KBM-7 (cell line): ENCODE measurements at places on chromosomes 2 and 18.

- peak; percentile 57 for DNase-seq
Observed at GRCh38 chr2:27804146-27804545, 32.6 kb downstream of the MRPL33 start.

GRCh38 chr2:29047083-29047845 lies 27.1 kb downstream of the PCARE start:
- no peak for DNase-seq

DNA sequence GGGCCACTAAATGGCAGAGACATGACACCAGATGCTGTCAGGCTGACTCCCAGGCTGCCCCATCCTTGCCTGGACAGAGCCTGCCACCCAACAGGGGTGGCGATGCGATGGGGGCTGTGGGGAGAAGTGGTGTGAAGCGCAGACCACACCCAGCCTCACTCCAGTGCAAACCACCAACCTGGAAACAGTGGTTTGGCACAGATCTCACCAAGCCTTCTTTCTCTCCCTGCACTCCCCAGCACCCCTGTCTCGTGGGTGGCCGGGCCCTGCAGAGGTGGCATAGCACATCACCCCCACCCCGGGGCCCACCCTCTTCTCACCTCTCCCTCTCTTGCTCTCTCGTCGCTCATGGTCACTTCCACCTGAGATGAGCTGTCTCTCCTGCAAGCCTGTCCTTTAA lies 32.6 kb downstream of the CIB4 start:
- DNase-seq: no peak

DNA sequence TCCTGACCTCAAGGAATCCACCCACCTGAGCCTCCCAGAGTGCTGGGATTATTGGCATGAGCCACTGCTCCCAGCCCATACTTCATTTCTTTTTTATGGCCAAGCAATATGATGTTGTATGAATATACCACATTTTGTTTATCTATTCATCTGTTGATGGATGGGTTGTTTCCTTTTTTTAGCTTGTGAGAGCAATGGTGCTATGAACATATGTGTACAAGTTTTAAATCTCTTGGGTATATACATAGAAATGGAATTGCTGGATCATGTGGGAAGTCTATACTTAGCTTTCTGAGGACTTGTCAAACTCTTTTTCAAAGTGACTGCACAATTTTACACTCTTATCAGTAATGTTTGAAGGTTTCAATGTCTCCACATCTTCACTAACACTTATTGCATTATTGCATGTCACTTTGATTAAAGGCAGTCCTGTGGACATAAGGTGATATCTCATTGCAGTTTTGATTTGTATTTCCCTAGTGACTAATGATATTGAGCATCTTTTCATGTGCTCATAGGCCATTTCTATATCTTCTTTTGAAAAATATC lies 167.1 kb upstream of the SPHKAP start:
- DNase-seq: no peak

DNA sequence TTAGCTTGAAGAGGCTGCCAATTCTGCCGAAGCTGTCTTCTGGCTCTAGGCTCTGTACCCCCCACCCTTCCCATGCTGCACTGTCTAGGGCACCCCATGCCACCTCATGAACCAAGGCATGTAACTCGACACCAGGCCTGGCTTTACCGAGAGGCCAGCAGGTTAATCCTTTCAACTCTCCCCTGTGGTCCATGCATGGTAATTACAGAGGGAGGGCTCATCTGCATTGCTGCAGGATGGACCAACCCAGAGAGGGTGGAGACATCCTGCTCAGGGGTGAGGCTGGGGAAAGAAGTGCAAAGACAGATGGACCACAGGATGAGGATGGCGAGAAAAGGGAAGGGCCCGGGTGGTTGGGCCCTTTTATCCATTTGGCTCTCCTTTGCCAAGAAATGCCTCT lies 65.8 kb downstream of the KCTD1 start:
- no peak for DNase-seq

DNA sequence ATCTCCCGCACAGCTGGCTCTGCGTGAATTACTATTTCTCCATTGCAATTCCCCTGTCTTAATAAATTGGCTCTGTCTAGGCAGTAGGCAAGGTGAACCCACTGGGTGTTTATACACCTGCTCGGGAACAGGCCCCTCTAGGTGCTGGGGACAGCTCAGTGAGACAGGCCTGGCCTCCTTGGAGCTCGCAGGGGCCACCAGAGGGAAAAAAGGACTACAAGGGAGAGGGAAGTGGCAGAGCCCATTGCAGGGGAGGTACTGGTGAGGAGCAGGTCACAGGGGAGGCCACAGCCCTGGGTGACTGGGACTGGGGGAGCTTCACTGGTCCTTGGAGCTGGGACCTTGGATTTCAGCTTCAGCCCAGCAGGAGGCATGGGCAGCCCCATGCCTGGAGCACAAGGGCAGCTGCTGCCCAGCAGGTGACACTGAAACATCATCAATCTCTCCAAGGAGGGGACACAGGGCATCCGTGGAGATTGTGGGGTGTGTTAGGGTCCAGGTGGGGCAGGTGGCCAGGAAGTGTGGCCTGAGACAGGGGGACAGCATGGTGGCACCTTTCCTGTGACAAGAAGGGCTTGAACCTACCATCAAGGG lies 31.2 kb downstream of the NGEF start:
- DNase-seq: no peak

DNA sequence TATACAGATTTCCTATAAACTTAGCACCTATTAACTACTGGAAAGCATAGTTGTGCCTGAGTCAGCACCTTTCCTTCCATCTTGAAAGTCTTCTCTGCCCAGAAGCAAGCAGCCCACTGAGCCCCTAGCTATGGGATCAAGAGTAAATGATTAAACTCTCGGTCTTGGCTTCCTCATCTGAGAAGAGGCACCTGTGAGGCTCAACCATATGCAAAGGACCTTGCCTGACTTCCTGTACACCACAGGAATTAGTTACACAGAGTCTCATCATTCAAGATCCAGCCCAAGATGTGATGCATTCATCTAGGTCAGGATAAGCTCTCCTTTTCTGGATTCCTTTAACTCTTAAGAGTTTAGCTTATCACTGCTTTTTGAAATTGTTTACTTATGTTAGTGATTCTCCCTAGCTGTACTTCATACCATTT lies 96.0 kb downstream of the CDH2 start:
- DNase-seq: no peak

DNA sequence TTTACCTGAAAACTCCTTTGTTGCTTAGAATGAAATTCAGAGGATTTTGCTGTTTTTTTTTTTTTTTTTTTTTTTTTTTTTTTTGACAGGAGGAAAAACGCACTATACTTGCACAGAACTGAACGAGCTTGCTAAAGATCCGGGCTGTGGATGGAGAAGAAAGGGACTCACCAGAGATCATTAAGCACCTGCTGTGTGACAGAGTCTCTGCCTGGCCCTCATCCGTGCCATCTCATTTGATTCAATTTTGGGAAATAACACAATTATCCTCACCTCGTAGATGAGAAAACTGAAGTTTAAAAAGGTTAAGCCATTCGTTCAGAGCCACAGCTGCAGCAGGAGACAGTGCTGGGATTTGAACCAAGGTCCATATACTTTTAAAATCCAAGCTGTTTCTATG lies 775.4 kb upstream of the ID2 start:
- DNase-seq: no peak

GRCh38 chr2:237718277-237718634 lies 80.3 kb upstream of the RBM44 start:
- no peak for DNase-seq

DNA sequence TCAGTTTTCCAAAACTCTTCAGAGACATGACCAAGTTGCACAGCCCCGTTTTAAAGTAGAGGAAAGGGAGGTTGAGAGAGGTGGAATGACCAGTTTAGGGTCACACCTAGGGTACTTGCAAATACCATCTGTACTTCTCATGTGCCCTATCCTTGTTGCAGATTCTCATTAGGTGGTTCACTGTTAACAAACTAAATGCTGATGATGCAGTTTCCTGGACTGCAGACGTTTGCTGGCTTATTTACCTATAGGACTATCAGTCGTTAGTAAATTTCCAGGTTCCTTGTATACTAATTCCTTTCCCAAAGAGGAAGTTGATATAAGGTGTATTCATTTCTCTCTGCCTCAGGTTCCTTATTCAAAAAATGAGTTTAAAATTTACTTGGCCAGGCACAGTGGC lies 1.4 kb downstream of the FARP2 start:
- peak; percentile 16 for DNase-seq

GRCh38 chr2:120446236-120447126 lies 100.5 kb downstream of the INHBB start:
- no peak for DNase-seq

DNA sequence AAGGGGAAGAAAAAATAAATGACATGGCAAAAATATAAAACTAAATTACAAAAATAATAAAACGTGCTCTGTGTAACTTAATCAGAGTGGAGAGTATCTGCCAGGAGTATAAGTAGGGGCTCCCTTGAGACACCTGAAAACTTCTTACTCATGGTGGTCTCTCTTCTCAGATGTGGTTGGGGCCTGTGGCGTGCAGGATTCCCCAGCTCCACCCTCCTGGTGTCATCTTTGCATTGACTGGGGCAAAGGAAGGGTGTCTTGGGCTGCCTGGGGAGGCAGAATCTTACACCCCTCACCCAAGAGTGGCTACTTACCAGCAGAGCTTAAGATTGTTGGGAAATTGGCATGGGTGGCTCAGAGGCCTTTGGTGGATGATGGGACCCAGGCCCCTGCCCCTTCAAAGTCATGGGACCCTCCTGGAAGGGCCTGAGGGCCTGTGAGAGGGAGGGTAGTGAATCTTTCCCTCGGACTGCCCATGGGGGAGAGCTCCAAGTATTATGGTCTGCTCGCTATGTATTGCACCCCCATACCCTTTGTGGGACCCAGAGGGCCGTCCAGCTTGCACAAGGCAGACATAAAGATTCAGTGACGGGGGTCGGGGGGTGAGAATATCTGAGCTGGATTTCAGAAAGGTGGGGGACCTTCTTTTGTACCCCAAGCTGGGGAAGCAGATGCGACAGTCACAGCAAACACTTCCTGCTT lies 6.9 kb upstream of the TRAF3IP1 start:
- DNase-seq: no peak

- no peak for DNase-seq
Observed at GRCh38 chr18:37456395-37456794, 109.2 kb downstream of the CELF4 start.

- no peak for DNase-seq
Observed at GRCh38 chr2:238703436-238703835, 144.4 kb upstream of the TWIST2 start.

DNA sequence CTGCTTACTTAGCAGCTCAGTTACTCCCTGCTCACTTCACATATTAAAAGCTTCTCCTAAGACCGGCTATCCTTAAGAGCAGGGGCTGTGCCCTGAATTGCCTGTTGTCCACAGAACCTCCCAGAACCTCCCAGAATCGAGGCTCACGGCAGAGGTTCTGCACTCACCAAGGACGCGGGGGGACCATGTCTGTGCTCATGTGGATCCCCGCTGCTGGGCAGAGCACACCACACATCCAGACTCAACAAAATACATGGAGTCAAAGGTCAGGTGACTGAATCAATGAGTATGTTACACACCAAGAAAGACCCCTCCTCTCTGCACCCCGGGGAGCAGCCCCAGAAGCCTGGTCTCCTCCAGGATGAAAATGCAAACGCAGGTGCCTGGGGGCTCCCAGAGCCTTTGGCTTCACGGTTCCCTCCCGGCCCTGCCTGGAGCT lies 149.0 kb downstream of the MBP start:
- no peak for DNase-seq

GRCh38 chr2:233118648-233119000 lies 58.5 kb downstream of the INPP5D start:
- no peak for DNase-seq

DNA sequence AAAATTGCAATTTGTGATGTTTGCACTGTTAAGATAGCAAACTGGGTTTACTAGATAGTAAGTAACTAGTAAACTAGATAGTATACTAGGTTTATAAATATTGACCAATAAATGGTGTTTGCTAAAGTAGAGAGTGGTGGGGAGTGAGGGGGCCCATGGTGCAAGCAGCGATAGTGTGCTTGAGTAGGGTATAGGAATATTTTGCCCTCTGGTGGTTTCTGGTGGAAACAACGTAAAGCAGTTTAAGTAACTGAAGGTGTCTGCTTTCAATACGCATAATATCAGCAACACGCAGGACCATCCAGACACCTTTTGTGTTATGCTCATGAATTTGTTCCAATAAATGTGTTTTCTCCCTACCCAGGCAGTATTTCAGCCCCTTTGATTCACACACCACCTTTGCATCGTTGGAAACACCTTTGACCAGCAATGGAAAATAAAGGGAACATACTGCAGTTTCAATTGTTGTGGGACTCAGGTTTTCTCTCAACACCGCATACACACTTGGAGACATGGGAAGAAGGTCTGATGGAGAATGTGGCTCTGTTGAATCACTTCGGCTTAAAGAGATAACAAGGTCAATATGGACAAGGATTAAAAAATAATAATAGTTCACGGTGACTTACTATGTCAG lies 16.7 kb upstream of the STAT1 start:
- DNase-seq: peak; percentile 65

DNA sequence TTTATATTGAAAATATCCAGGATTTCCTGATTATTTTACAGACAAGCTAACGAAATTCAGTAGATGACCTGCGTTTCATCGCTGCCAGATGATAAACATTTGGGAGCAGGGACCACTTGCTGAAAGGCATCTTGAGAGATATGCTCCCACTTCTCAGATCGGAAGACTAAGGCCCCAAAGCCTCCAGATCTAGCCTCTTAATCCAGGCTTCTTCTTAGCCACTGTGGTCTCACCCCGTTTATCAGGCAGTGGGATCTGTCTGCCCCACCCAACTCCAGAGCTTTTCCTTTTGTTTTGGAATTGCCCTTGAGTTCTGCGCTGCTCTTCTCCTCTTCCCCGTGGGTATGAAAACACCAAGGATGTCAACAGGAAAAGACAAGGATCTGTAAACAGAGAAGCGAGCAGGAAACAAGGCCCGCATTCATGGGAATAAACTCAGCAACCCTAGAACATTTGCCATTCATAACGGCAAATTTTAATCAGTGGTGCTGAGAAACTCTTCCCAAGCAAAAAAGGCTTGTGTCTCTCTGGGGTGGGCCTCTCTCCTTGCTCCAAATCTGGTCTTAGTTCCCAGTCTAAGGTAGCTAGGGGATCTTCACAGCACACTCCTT lies 21.4 kb downstream of the MYL12B start:
- DNase-seq: no peak

DNA sequence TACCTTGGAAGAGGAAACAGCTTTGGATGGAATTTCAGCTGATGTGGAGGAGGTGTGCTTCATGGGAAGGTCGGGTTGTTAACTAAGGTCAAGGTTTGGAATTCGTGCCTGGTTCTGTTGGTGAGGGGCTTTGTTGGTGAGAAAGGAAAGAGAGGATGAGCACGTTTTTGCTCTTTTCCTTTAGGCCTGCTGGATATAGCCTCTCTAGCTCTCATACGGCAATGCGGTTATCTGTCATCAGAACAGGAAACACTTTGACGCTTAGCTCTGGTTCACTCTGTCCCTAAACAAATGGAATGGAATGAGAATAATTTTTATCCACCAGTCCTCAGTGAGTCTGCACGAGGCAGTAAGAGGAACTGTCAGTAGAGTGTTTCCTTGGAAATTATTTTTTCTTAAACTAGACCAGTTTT lies 169.7 kb upstream of the NOSTRIN start:
- DNase-seq: peak; percentile 87

DNA sequence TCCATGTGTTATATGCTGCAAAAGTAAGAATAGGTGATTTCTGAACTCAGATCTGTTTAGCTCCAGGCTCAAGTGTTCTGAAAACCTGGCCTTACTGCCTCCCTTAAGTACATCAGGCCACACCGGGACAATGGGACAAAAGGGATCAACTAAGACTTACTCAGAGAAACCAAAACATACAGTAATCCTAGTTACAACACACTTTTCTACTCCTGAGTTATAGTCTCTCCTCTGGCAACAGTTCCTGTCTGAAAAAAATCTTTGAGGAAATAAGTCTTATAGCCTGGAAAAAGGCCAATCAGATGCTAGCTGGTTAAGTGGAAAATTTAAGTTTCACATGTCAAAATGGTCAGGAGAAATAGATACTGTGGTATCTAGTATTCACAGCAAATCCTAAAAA lies 5.6 kb downstream of the METTL5 start:
- DNase-seq: no peak
